ENCODE measurements at places on chromosomes 13 and 19. TPM values are rescaled to one million over a fixed set of nuclear protein-coding genes. Genes with fewer than 3 reads are reported as not detected.

The OVOL3 gene
- total RNA-seq, result not detected

The MISP gene
- 0.18 TPM for total RNA-seq

The SYNE4 gene
- total RNA-seq, result 0.09 TPM

The ZNF345 gene
- total RNA-seq, result 1.7 TPM

The KLK13 gene
- not detected for total RNA-seq

The DIAPH3 gene
- total RNA-seq, result 1.8 TPM

The KLF2 gene
- 1.00 TPM for total RNA-seq

The GDF15 gene
- total RNA-seq, result 105 TPM

The ZSCAN18 gene
- 27.4 TPM for total RNA-seq

The PSG4 gene
- total RNA-seq, result not detected
